ENCODE measurements at places on chromosomes 13 and 19.

DNA sequence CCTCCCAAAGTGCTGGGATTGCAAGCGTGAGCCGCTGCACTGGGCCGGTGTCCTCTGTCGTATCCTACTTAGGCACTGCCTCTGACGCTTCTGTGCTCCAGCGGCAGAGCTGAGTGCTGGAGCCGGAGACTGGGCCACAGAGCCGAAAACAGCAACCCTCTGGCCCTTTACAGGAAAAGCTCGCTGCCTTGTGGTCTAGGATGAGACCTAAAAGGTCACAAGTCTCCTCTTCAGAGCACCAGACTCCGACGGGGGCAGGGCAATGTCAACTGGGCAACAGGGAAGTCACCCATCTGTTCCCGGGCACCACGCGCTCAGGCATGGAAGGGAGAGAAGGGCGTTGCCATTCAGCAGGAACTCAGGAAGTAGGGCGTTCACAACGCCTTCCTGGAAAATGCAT is 91.7 kb downstream of the GADD45B start:
- no peak for DNase-seq

- DNase-seq: peak; percentile 3
Observed at GRCh38 chr13:22428188-22428828, 752.5 kb upstream of the SGCG start.

DNA sequence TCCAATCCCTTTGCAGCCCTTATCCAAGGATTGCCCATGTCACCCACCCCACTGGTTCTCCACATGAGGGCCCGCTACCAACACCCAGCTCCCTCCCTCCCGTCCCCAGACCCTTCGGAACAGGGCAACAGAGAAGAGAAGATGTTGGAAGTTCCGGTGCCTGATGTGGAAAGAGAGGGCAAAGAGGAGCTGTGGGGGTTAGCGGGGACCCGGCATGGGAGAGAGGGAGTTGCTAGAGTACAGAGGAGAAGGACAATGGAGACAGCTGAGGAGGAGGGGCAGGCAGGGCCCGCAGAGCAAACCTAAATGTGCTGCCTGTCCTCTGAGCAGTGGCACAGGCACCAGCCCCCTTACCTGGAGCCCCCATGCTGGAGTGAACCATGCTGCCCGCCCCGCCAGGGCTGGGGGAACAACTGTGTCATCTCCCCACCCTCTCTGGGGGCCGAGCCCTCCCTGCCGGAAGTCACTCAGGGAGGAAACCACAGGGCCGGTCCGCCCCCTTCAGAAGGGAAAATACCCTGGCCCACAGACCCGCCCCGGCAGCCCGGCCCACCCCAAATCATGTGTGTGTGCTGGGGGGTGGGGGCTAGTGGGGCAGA is at the start of gene POU2F2:
Gene POU2F2 (minus strand): TSS at position 417 of the 599 bp plus-strand sequence. CDS start 35 bp downstream, at position 382.
- no peak for DNase-seq

GRCh38 chr19:6275170-6275744 is 4.5 kb downstream of the MLLT1 start:
- no peak for DNase-seq

GRCh38 chr13:48603375-48603774 is 50.4 kb upstream of the CYSLTR2 start:
- no peak for DNase-seq

DNA sequence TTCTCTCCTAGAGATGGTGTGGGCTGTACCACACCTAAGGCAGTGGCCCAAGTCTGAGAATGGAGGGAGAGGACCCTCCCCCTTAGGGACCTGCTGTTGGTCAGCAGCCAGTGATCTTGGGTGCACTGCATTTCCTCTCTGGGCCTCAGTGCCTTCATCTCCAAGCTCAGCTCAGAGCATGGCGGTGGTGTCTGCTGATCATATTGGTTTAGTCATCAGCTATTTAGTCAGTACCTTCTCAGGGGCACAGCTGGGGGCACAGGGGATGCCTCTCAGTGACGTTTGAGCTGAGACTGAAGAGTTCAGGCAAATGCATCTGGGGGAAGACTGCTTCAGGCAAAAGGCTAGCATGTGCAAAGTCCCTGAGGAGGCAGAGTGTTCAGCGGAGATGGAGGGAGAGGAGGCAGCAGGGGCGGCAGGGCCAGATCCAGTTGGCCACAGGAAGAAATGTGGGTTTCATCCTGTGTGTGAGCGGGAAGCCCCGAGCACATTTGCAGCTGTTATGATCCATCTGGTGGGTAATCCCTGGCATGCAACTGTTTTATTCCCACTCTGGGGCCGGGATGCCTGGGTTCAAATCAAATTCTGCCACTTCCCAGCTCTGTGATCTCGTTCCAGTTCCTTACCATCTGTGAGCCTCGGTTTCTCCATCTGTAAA is 15.7 kb upstream of the PGLS start:
- no peak for DNase-seq

DNA sequence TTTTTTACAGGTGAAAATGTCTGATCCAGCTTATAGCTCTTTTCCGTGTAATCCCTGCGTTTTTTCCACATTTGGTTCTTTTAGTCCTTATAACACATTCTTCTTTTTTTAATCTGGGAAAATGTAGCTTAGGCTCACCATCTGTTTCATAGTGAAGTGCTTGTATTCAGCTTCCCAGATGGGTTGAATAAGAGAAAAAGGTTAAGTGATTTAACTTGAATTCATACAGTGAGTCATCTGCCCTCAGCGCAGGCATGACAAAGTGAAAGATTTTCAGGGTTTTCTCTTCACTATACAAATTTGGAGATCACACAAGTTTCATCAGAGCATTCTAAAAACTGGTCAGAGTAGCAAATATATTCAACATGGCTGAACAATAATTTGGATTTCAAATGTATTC is 224.8 kb downstream of the SPRY2 start:
- no peak for DNase-seq

DNA sequence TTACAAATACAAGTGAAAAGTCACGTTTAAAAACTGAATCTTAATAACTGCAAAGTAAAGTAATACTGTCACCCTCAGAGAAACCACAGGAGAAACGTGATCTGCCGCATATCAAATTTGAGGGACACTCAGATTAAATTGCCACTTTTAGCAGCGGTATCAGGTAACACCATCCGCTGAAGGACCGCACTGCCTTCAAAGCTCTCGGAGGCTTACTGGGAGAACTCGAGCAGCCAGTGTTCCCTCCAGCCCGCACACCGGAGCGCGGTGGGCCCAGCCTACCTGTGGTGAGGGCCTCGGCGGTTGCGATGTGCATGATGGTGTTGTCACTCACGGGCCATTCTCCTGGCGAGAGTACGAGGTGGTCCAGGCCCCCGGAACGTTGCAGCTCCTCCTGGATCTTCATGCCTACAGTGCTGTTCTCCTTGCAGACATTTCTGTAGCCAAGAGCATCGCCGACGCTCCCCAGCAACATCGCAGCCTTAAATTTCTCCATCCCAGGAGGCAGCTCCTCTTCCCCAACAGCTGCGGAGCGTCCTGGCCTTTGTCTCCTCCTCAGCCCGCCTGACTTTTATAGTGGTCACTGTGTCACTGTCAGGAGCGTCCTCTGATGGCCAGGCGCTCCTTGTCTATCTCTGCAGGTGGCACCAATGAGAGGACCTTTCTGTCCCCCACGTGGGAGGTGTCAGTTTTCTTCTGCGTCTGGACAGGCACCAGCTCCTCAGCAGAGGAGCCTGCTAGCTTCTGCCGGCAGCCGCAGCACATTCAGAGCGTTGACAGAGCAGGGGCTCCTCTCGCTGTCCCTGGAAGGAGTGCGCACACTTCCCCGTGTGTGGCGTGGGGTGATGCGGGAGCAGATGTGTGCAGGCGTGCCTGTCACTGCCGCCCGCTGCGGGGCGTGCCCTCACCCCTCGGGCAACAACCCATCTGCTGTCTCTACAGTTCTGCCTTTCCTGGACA is at the start of gene ADPRHL1:
Gene ADPRHL1 (minus strand): TSS at position 547 of the 960 bp plus-strand sequence. CDS start 51 bp downstream, at position 496.
- DNase-seq: no peak

GRCh38 chr19:6030214-6030507 is 52.2 kb upstream of the RANBP3 start:
- no peak for DNase-seq

DNA sequence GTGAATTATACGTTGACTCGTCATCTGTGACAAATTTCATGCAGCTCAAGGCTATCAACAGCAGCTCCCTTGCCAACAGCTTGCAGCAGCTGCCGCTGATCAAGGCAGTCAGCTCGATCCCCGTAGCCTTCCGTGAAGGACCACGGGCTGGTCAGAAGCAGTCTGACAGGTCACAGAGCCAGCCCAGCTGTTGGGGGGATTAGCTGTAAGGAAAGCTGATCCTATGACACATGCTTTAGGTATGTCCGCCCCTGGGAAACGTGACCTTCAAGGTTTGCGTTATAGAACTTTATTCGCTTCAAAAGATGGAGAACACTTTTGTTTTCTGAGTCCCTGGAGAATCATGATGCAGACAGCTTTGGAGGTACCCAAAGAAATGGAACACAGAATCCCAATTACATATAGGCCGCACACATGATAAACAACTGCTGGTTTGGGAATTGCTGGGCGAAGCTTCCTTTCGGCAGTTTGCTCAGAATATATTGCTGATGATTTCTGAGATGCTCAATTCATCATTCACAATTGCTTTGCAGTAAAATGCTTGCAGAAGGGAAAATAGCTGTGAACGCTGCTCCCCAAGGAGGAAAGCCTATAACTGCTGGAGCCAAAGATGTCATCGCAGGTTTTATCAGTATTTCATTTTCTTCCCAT is 62.6 kb upstream of the USP29 start:
- no peak for DNase-seq

GRCh38 chr19:10205636-10206035 is 10.9 kb upstream of the DNMT1 start:
- DNase-seq: no peak

DNA sequence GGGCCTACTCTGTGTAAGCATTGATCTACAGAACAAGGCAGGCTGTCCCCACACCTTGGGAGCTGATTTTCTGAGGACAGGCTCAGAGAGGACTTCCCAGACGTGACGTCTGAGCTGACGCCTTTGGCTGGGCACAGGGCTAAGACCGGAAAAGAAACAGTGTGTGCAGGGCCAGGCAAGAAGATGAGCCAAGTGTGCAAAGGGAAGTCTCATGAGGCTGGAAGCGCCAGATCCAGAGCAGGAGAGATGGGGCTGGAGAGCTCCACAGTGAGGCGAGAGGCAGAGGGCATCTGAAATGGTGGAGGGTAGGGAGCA is 12.7 kb downstream of the IGLON5 start:
- DNase-seq: no peak

DNA sequence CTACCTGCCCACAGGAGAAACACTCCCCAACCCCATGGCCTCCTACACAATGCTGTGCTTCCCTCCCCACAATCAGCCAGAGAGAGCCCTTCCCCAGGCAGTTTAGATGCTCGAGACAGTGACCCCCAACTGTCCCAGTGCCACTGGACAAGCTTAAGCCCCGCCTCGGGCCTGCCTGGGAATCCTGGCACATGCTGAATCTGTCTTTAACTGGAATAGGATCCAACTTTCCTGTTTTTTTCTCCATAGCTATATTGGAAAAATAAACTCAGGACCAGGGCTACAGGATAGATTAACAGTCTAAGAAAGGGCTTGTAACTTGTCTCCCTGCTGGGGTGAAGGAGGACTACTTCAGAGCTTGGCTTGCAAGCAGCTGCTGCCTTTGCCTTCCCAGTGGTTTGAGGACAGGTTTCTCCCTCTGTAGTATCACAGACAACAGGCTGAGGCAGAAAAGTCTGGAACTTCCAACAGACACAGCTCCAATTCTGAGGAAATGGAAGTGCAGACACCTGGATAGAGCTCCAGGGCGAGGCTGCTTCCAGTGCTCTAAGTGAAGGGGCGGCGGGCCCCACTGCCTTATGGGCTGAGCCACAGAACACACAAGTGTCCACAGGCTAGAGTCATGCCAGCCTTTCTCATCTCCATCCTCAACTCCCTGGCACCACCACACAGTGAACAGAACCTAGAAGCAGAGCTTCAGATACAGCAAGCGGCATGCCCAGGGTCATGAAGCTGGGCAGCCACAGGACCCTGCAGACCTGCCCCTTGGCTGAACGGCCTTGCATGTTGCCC is 228.3 kb downstream of the TUBA3C start:
- no peak for DNase-seq

GRCh38 chr19:55257461-55258420 is 1.1 kb downstream of the PPP6R1 start:
- DNase-seq: peak; percentile 41

- no peak for DNase-seq
Observed at GRCh38 chr13:113607889-113608635, 23.5 kb downstream of the TFDP1 start.

- DNase-seq: no peak
Observed at GRCh38 chr19:45350477-45351058, 10.0 kb downstream of the KLC3 start.

DNA sequence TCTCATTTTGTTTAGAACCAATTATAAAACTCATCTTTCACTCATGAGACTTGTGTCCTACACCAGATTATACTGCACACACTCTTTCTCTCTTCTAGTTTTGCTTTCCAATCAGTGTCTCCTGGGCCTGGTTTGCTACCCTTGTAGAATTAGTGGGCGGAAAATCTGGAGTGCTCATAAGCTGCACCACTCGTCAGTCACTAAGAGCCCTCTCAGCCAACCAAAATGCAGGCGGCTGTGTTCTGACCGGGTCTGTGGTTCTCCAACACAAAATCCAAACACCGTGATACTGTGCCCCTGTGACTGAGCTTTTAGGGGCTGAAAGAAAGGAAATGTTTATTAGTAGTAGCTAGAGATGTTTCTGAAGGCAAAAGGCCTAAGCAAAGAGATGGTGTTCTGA is 83.7 kb upstream of the OBI1 start:
- no peak for DNase-seq

- DNase-seq: no peak
Observed at GRCh38 chr13:78649997-78650716, 8.8 kb downstream of the OBI1 start.

DNA sequence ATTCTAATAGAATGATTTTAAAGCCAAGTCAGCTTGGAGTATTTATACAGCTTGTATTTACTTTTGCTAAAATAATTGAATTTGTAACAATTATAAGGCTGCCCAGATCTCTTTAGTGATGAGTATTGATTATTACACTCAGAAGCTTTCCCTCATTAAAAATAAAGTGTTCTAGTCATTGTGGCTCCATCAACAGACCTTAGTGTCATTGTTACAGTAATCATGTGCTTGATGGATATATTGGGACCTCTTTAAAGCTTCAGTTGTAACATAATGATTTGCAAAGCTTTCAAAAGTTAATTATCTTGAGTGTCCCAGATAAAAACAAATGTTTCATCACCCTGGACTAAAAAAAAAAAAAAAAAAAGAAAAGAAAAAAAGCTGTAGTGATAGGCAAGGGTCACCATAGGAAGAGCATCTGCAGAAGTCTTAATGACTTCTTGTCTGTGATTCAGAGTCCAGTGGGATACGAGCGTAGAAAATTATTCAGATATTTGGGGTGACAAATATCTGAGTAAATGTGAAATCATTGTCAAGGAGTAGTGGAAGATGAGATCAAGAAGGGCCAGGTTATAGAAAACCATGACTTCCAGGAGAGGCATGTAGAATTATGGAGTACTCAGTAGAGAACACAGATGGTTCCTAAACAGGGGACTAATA is 369.6 kb downstream of the DCT start:
- no peak for DNase-seq

- no peak for DNase-seq
Observed at GRCh38 chr13:58573743-58574142, 942.2 kb downstream of the PCDH17 start.

- no peak for DNase-seq
Observed at GRCh38 chr13:101700598-101700997, 248.1 kb downstream of the ITGBL1 start.

GRCh38 chr13:94967183-94968039 is 255.1 kb upstream of the SOX21 start:
- peak; percentile 37 for DNase-seq

- peak; percentile 100 for DNase-seq
Observed at GRCh38 chr19:44890366-44891015, 563 bp upstream of the TOMM40 start.

All from ELF-1 (cell line).